ENCODE measurements at places on chromosomes 11 and 22.

- DNase-seq = no peak
Observed at GRCh38 chr11:66987158-66987620, 12.1 kb downstream of the C11orf86 start.

GRCh38 chr11:131837562-131837961, 467.1 kb downstream of the NTM start:
- DNase-seq = no peak

- no peak for DNase-seq
Observed at GRCh38 chr22:20281891-20282290, 13.8 kb upstream of the RTN4R start.

DNA sequence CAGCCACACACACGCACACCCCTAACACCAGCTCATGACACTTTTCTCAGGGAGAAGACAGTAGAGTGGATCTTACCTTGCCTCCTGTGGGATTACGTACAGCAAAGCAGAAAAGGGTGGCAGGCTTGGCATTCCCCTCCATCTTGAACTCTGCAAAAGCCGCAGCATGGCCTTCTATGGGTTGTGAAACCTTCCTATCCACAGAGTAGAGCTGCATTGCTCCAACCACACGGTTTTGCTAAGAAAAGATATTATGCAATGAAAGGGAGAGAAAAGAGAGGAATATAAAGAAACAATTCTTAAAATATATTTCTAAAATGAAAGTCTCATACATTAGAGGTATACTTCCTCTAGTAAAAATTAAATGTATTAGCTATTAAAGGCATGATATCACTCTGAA, 48.8 kb downstream of the CLTCL1 start:
- no peak for DNase-seq

DNA sequence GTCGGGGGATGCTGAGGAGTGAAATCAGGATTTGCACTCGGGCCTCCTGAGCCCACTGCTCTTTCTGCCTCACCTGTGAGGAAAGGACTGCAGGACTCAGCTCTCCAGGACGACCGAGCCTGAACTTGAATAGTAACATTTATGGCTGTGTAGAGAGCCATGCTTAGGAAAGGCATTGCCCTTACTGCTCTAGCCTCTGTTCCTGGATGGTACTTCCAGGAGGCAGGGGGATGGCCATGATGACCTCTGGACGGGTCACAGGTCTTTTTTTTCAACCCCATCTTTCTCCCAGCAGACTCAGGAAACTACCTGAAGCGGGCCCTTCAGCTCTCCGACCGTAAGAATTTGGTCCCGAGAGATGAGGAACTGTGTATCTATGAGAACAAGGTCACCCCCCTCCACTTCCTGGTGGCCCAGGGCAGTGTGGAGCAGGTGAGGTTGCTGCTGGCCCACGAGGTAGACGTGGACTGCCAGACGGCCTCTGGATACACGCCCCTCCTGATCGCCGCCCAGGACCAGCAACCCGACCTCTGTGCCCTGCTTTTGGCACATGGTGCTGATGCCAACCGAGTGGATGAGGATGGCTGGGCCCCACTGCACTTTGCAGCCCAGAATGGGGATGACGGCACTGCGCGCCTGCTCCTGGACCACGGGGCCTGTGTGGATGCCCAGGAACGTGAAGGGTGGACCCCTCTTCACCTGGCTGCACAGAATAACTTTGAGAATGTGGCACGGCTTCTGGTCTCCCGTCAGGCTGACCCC, 11.3 kb downstream of the ANKK1 start:
- no peak for DNase-seq

DNA sequence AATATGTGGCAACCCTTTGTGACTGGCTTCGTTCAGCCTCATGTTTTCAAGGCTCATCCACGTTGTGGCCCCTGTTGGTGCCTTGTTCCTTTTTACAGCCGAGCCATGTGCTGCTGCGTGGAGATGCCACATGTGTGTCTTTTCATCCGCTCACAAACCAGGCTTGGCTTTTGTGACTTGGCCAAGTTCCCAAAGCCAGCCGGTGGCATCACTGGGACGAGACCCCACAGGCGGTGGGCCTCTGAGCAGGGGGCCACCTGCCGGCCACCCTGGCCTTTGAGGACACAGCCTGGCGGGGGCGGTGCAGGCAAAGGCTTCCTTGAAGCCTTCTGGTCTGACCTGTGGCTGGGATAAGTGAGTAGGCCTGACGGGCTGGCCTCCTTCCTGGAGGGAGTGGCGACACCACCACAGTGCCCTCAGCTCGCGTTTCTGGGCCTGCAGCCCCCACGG, 10.5 kb downstream of the GRK2 start:
- peak; percentile 69 for DNase-seq

GRCh38 chr11:41320653-41321052, 138.8 kb downstream of the LRRC4C start:
- no peak for DNase-seq

GRCh38 chr22:41825376-41825775, 7.5 kb upstream of the SREBF2 start:
- no peak for DNase-seq

- no peak for DNase-seq
Observed at GRCh38 chr22:21797444-21798221, 62.0 kb upstream of the YPEL1 start.
